ENCODE measurements at places on chromosomes 3 and 15.

- no peak for DNase-seq
Measured at GRCh38 chr3:411226-411625, 214.7 kb downstream of the CHL1 start.

DNA sequence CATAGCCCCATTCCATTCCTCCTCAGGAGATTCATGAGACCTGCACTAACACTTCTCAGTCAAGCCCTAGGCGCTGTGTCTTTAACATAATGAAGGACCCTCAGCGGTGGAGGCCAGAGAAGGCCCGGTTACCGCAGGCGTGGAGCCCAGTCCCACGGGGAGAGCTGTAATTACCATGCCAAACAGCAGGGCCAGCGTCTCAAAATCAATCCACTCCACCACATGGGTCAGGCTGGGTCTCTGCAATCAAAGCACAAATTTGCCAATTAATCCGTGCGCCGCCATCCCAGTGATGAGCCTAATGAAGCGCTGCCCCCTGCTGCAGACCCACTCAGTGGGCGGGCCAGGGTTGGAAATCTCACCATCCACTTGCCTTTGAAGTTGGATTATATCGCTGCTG lies 109.7 kb downstream of the OCA2 start:
- DNase-seq, result no peak

- no peak for DNase-seq
Measured at GRCh38 chr3:117105686-117106085, 396.1 kb downstream of the TUSC7 start.

- no peak for DNase-seq
Measured at GRCh38 chr3:139797724-139798343, 120.1 kb upstream of the NMNAT3 start.

GRCh38 chr15:93087825-93088199 lies 1.2 kb downstream of the RGMA start:
- DNase-seq, result peak; percentile 47

DNA sequence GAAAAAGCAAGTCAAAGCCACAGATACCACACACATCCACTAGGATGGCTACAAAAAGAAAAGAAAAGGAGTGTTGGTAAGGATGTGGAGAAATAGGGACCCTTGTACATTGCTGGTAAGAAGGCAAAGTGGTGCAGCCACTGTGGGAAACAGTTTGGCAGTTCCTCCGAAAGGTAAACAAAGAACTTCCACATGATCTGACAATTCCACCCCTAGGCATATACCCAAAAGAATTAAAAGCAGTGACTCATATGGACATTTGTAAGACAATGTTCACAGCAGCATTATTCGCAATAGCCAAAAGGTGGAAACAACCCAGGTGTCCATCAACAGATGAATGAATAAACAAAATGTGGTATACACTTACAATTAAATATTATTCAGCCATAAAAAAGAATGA lies 22.2 kb upstream of the GMPPB start:
- no peak for DNase-seq

- no peak for DNase-seq
Measured at GRCh38 chr3:115420086-115420485, 203.2 kb upstream of the GAP43 start.

GRCh38 chr3:16442730-16443129 lies 70.8 kb downstream of the RFTN1 start:
- no peak for DNase-seq

DNA sequence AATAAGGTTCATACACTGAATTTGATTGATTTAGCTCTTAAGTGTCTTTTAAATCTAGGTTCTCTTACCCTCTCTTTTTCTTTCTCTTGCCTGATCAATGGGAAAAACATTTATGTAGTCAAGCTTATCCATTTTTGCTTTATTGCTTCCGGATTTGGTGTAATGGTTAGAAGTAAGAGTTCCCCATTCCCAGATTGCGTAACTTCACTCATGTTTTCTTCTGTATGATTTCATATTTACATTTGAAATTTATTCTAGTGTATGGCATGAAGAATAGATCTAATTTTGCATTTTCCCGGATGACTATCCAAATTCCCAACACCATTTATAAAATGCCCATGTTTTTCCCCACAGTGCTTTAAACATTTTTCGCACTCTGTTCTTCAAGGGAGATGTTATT lies 27.9 kb upstream of the SV2B start:
- no peak for DNase-seq

GRCh38 chr15:89196994-89197393 lies 24.4 kb downstream of the RLBP1 start:
- no peak for DNase-seq

DNA sequence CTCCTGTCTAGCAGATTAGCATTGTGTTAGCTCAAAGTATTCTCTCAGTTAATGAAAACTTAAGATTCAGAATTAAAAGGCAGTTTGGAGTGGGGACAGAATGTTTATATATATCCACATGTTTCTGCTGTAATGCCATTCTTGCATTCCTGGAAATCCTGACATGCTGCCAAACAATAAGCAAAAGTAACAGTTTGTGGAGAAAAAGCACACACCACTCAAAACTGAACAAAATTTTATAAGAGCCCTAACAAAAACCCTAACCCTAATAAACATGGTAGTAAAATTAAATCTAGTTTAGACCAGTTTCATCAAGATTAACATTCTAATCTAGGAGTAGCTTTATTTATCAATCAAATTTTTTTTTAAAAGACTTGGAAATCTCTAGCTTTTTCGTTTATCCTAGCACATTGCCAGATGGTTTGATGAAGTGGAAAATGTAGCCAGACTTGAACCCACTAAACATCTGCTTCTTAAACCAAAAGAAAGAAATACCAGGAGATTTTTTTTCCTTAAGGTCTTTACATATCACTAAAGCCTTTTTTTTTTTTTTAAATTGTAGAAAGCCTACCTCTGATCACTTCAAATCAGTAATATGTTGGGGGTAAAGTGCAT lies 3.7 kb downstream of the TCAIM start:
- DNase-seq, result peak; percentile 21

- no peak for DNase-seq
Measured at GRCh38 chr15:88004399-88004798, 252.1 kb downstream of the NTRK3 start.

DNA sequence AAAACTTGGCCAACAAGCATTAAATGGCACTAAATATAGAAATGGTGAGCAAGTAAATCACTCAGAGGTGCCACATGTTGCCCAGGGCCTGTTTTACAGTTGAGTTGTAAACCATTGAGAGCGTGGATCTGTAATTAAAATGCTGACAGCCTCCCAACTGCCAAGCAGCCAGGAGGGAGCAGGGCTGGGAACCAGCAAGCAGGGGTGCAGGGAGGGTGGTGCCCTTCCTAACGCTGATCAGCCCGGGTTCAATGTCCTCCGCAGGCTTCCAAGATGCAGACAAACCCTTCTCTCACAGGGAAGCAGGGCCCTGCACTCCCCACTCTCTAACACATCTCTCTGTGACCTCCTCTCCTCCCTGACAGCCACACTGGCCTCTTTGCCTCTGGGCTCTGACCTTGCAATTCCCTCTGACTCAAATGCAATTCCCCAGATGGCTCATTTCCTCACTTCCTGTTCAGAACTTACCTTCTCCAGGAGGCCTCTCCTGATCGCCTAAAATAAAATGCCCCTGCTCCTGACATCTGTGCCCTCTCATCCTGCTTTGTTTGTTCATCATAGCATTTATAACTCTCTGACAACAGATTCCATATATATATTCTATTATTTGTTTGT lies 40.0 kb downstream of the WNT7A start:
- DNase-seq, result no peak

DNA sequence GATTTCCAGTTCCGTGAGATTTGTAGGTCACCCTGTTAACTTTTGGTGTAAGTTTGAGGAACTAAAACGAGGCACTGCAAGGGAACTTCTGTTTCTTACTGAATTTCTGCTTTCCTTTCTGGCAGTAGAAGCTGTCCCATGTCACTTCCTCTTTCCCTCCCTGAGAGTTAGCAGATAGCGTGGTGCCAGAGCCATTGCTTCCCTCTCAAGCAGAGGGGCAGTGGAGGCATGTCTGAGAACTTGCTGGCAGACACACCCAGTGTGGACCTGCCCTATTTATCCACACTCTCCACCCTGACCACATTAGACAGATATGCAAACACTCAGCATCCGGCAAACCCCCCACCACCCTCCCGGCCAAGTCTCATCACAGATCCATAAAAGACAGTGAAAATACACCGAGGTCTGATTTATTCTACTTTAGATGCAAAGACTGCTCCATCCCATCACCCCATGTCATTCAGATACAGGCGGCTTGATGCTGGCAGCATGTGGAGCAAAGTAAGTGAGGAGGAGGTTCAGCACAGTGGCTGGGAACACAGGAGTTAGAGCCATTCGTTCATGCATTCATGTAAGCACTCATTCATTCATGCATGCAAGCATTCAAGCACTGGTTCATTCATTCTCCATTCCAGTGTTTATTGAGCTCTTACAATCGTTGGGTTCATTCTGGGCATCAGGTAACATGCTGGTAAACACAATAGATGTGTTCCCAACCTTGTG lies 324.7 kb downstream of the SHQ1 start:
- no peak for DNase-seq

- DNase-seq, result peak; percentile 50
Measured at GRCh38 chr3:11803977-11804892, 42.5 kb downstream of the TAMM41 start.

- no peak for DNase-seq
Measured at GRCh38 chr15:51589881-51590568, 32.5 kb downstream of the DMXL2 start.

DNA sequence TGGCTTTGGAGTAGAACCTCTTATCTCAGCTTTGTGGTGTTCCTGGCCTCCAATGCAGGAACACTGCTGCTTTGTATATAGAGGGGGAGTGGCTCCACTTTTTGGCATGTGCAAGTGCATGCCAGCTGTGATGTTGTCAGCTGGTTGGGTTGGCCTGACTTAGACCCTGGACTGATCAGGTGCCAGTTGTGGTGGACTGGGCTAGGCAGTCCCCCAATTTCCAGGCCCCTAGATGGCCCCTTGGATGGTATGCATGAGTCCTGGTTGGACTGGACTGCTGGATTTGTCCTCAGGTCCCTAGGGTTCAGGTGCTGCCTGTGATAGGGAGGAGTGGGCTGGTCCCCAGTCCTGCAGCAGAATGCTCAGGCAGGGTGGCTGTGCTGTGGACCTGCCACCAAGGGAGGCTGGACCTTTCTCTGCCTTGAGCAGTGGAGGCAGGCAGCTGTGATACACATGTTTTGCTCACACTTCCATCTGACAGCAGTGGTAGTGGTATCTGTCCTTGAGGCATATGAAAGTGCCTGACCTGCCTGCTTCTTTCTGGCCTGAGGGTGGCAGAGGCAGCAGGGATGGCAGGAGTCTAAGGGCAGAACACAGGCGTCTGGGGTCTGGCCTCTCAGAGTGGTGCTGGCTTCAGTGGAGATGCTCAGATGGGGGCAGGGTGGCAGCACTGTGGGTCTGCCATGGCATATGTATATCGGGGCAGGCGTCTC lies 74.8 kb downstream of the STXBP5L start:
- no peak for DNase-seq

GRCh38 chr3:131883711-131884407 lies 151.0 kb downstream of the CPNE4 start:
- no peak for DNase-seq

GRCh38 chr15:81296673-81297072 lies 27.3 kb downstream of the STARD5 start:
- DNase-seq, result no peak

- no peak for DNase-seq
Measured at GRCh38 chr3:184567946-184568559, 6.5 kb downstream of the EPHB3 start.

- DNase-seq, result no peak
Measured at GRCh38 chr3:123720638-123721037, 135.8 kb upstream of the HACD2 start.

DNA sequence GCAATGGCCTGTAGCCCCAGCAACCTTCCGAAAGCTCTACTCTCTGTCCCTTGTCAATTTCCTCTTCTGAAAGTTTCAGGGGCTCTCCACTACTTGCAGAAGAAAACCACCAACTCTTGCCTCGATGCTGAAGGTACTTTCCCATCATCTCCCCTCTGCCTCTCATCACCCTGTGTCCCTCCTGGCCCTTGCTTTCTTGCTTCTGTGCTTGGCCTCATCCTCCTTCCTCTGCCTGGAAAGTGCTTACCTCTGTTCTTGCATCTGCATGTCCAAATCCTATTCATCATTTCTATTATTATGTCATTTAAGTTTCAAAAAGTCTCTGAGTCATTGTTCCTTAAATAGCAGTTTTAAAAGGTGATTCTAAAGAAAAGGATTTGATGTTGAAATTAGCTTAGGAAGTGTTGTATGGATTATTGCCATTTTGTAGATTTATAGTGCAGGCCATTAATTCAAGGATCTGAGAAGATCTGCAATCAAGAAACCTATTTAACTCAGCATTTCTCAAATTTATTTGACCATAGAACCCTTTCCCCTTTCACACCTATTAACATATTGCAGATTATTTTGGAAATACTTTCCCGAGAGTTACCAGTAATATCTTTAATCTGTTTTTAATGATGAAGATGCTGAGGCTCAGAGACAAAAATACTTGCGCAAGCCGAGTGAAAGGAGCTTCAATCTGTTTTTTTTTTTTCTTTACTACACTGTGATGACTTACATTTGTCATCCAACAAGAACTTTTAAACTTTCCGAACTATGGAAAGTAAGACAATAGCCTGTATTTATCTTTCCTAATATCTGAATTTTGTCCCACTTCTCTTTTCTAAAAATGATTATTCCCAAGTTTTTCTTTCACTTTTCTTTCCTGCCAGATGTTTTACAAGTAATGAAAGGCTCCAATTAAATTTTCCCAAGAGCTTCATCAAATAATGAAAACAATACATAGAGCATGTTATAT lies 22.3 kb upstream of the CFAP161 start:
- DNase-seq, result no peak
